ENCODE measurements at places on chromosomes 2 and 18.

GRCh38 chr2:206530727-206531126 is 87.4 kb downstream of the ADAM23 start:
- DNase-seq: no peak

DNA sequence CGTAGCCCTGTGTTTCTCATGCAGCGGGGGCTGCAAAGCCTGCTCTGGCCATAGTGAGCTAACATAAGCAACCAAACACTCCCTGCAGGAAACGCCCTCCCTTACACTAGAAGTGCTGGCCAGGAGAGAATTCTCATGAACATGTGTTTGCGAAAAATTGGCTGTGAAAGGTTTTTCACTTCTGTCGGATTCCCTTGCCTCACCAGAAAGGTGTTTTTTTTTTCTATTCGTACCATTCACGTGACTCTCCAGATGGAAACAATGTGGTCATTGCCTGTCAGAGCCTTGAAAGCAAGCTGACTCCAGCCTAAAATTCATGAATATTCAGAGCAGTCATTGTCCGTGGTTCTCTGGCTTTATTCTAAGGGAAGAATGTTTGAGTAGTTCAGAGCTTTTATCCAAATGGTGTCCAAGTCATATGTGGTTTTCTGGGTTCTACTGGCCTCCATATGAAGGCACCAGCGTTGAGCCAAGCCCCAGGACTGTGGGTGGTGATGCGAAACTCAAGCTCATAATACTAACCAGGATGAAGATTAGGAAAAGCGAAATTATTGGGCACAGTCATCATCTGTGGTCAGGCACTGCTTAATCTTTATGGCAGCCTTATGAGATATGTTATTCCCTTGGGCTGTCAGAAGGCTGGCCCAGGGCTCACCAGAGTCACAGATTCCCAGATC is 236.4 kb downstream of the ALPK2 start:
- no peak for DNase-seq

DNA sequence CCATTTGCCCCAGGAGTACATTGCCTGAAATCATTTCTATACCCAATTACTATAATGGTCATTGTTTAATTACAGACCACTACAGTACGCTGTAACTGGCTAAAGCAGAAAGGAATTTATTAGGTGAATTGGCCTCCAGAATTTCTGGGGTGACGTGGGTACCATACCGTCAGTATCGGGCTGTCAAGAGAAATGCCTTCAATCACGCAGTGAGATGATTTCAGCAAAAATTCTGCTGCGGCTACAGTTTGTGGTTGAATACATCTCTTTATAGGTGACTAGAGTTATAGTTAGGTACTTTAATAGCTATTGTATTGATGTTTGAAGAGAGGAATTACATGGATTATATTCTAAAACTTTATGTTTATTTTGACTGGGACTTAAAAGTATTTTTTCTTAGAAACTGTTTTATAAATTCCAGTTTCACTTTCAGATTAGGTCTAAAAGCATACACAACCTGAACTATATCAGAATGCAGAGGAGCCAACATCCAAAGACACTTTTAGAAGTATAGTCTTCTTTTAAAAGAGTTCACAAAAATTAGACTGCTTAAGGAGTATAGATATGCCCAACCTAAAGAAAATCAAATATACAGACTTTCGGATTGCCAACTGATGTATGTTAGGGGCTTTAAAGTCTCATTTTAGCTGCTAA is 128.4 kb downstream of the TTC27 start:
- no peak for DNase-seq

DNA sequence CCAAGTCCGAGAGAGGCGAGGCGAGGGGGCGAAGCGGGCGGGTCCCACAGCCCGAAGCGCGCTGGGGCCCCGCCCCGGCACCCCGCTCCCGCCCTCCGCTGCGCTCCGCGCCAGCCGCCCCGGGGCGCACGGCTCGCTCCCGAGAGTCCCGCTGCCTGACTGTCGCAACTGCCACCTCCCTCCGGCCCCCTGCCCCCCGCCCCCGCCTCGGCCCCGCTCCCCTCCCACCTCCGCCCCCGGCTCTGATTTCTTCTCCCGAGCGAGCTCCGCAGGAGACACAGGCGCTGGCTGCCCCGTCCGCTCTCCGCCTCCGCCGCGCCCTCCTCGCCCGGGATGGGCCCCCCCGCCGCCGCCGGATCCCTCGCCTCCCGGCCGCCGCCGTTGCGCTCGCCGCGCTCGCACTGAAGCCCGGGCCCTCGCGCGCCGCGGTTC is at the start of gene WNT6:
TSS of gene WNT6 (plus strand) at position 250 of the 432 bp plus-strand sequence. CDS start 233 bp downstream, outside the sequence.
- no peak for DNase-seq

- no peak for DNase-seq
Observed at GRCh38 chr2:3488855-3489763, 30.2 kb downstream of the ADI1 start.

GRCh38 chr2:231489990-231490389 is 25.7 kb upstream of the NCL start:
- DNase-seq: no peak

DNA sequence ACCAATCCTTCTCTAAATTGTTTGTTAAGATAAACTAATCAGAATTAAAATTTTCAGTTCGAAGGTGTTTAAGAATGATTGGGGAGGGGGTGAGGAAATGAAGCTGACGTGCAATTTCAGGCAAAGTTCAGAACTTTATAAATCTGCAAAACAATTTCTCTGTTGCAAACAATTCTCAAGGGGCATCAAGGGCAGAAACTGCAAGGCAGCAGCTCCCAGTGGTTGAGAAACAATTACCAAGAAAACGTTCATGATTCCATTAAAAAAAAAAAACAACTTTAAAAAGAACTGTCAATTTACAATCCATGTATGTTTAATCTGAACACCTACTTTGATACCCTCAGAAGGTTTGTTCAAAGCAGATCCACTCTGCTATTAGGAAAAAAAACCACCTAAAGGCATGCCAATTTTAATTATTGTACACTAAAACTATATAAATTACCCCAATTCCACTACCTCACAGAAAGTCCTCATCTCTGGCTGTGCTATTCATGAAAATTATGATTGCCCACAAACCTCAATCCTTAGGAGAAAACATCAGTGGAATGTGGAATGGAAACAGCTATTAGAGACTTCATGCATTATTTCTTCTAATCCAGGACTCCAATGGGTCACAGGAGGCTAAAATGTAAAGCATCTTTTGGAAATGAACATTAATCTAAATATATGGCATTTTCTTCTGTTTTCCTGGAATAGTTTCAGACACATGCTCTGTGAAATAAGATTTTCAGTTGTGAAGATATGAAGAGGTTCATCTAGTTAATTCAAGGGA is 119.9 kb upstream of the ACVR1C start:
- DNase-seq: no peak

DNA sequence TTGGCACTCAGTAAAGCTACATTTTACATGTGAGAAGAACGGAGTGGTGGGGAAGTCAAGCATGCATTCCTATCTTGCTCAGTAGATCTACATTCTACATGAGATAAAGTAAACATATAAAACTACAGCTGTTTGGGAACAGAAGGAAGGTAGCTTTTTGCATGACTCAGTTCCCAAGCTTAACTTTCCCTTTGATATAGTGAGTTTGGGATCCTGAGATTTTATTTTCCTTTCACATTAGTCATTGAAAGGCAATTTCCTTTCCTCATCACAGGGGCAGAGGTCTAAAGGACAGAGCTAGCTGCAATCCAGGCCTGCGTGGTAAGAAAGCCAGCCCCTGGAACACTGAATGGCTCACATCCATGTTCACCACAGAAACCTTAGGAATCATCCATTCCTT is 257.2 kb downstream of the SRBD1 start:
- DNase-seq: no peak

DNA sequence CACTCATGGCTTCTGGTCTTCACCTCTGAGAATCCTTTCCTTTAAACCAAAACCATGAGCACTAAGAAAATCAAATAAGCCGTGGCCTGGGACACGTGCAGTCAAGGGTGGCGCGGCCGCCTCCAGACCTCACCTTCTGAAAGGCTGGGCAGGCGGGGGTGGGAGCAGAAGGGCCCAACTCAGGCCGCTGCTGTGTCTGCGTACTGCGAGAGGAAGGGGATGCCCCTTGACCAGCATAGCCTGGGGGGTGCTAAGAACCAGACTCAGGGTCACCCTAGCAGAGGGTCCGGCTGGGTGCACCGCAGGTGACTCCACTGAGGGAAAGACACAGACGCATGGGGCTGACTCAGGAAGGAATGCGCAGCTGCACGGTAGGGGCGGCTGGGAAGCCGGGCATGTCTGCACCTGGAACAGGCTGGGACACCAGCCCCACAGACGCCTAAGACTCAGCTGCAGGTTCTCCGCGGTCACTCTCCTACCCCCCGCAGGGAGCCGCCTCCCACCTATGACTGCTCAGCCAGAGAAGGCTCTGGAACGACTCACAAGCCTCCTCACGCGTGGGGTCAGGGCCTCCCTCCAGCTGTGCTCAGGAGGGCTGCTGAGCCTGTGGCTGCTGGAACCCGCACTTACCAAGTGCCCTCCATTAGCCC is 432.4 kb upstream of the MYT1L start:
- DNase-seq: no peak

DNA sequence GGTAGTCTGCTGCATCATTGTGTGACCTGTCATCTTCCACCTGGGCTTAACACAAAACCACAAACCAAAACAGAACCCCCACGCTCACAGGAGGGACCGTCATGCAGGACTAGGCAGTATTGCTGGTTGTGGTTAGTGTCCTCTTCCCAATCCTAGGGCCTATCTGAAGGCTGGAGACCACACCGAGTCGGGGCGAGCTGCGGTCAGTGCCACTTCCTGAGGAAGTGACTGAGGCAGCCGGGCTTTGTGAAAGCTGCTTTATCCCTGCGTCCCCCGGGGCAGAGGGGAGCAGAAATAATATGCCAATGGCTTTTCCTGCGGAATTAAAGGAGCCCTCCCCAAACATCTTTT is 22.9 kb downstream of the ZNF532 start:
- no peak for DNase-seq

GRCh38 chr2:85129861-85130260 is 3.3 kb upstream of the TCF7L1 start:
- no peak for DNase-seq

- no peak for DNase-seq
Observed at GRCh38 chr18:26091047-26091630, 726 bp upstream of the SS18 start.

GRCh38 chr2:74894272-74894981 is 60.5 kb downstream of the HK2 start:
- DNase-seq: no peak

GRCh38 chr2:121513597-121514333 is 16.9 kb upstream of the RNU4ATAC start:
- no peak for DNase-seq

- no peak for DNase-seq
Observed at GRCh38 chr2:121263996-121264715, 20.8 kb downstream of the TFCP2L1 start.

- DNase-seq: no peak
Observed at GRCh38 chr2:161199912-161200701, 39.9 kb downstream of the TANK start.

DNA sequence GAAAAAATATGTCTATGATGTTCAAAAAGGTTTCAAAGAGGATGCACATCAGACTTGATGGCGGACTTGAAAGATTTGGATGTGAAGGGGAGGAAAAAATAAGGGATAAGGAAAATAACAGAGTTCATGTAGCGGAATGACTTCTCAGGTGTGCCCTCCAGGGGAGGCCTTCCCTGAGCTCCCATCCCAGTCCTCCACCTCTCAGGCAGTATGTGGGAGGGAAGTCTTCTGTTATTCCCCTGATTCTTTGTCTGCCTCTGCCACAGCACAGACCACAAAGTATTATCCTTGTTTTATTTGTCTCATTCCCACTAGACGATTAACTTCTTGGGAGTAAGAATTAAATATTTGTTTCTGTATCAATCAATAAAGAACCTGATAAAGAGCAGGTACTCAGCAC is 17.7 kb downstream of the COL5A2 start:
- no peak for DNase-seq

GRCh38 chr2:144675731-144676130 is 155.8 kb upstream of the ZEB2 start:
- no peak for DNase-seq

DNA sequence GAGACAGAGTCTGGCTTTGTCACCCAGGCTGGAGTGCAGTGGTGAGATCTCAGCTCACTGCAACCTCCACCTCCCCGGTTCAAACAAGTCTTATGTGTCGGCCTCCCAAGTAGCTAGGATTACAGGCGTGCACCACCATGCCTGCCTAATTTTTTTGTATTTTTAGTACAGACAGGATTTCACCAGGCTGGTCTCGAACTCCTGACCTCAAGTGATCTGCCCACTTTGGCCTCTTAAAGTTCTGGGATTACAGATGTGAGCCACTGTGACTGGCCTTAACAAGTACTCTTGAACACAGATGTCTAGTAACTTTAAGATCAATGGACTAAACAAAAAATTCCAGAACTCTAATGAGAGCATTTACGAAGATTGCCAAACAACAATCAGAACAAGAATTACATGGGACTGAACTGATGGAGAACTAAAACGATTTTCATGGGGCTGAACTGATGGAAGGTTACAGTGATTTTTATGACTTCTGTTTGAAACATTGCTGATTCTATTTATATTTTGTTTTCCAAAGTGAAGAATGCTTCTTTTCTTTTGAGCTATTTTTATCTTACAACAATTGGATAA is 46.5 kb upstream of the ST3GAL5 start:
- DNase-seq: no peak

DNA sequence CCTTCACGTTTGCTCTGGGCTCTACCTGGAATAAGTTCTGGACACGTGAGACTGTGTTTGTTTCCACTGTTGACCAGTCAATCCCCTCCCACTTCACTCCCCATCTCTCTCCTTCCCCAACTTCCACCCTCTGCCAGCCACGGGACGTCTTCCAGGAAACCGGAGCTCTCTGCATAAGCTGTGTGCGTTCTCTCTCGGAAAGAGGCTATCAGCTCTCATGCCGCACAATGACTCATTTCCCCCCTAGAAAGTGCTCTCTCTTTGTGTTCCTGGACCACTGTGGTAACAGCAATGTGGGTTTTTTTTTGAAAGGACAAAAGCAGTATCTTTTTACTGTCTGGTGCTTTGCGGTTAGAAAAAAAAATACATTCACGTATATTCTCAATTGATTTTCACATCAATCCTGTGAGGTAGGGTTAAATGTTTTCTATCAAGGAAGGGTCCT is 10.2 kb downstream of the PROKR1 start:
- DNase-seq: no peak

DNA sequence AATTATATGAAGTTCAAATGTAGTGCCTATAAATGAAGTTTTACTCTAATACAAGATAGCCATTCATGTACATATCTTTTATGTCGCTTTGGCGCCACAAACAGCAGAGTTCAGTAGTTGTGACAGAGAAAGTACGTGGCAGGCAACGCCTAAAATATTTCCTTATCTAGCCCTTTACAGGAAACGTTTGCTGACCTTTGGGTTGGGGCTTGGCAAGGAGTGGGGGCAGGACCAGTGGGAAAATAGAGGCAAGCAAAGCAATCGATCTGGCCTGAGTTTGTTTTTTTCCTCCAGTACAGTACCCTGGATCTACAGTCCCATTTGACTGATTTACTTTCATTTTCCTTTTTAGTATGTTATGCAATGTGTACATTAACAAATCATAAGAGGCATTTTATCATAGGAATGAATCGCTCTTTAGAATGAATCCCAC is 13.1 kb downstream of the CCDC68 start:
- no peak for DNase-seq

GRCh38 chr18:58863539-58864145 is 1.0 kb upstream of the ZNF532 start:
- DNase-seq: no peak
